ENCODE measurements at places on chromosomes 5 and 9. TPM values are rescaled to one million over a fixed set of nuclear protein-coding genes. Genes with fewer than 3 reads are reported as not detected.

Gene IL3
- total RNA-seq, result not detected

Gene RASGEF1C
- 4.8 TPM for total RNA-seq

Gene IL13
- not detected for total RNA-seq

Gene COL5A1
- 435 TPM for total RNA-seq

Gene IFNA2
- total RNA-seq, result not detected

Measured in tongue (tissue), 3 donors.